Vagina (tissue), 2 donors: ENCODE measurements at places on chromosomes 2 and 18.

GRCh38 chr2:216114382-216114713 lies 5.2 kb downstream of the XRCC5 start:
- DNase-seq, result no peak

GRCh38 chr18:38313831-38314230 lies 748.2 kb upstream of the CELF4 start:
- no peak for DNase-seq

GRCh38 chr2:36789181-36789804 lies 92.8 kb downstream of the VIT start:
- no peak for DNase-seq

- DNase-seq, result no peak
Observed at GRCh38 chr2:237673130-237674001, 46.0 kb downstream of the LRRFIP1 start.

- no peak for DNase-seq
Observed at GRCh38 chr2:239308661-239309397, 92.0 kb downstream of the HDAC4 start.

DNA sequence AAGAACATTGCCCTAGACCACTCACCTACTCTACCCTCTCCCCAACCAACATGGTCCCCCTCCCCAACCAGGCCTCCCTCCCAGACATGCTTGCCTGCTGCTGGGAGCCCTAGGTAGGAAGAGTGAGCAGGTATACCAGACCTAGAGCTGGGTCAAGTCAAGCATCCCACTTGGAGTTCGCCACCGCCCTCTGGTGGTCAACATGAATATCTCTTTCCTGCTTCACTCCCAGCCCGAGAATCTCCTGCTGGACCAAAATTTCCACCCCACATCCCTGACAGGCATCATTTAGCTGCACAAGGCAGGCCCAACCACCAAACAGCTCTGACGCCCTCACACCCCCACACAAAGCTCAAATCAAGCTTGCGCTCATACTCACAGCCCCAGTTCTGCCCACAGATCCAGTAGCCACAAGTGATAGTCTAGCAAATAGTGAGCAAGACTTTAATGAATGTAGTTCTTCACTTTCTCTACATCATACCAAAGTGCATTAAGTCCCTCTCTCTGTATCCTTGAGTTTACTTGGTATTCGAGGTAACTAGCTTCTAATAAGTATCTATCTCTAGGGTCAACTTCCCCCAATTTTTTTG lies 116.0 kb downstream of the TNS1 start:
- no peak for DNase-seq

- DNase-seq, result no peak
Observed at GRCh38 chr2:60633615-60634014, 80.2 kb upstream of the BCL11A start.

GRCh38 chr2:88006912-88007439 lies 9.4 kb downstream of the RNU2-63P start:
- DNase-seq, result no peak

DNA sequence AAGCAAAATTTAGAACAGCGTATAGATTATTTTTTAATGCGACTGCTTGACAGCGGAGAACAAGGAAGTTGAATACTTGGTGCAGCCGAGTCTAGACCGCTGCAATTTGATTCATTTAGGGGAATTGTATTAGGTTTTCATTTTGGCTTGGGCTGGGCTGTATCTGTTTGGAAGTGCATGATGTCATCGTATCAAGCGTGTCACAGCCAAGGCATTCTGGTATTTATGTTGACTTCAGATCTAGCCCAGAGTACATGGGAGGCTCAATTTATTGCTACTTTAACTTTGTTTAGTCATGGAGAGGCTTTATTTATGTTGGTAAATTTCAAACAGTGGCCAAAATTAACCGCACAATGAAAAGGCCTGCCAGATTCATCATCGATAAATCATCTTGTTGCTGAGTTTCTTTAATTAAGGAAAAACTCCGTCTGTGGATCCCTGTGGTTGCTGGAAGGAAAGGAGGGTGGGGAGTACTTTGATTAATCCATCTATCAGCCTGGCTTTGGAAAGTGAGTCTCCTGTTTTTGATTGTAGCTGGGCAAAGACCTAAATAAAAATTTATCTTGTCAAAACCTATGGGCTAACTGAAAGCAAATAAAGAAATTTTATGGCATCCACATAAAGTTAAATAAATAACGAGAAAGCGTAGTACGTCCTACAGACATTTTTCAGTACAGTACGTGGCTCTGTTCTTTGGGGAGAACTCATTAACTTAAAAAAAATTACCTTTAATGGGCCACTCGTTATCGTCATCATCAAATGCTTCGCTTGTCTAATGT lies 230.4 kb upstream of the SPRED2 start:
- DNase-seq, result no peak

DNA sequence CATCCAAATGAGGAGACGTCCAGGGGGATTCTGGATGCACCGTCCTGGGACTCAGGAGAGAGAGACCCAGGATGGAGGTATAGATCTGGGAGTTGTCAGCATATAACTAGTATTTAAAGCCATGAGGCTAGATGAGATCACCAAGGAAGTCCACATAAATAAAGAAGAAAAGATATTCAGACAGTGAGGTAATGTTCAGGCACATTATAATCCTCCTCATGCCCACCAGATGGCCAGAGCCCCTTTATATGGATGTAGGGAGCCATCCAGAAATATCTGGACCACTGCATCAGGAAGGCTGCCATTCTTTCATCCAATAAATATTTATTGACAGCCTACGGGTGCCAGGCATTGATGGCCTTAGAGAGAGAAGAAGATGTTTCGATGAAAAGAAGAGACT lies 21.2 kb upstream of the NCKAP5 start:
- no peak for DNase-seq

DNA sequence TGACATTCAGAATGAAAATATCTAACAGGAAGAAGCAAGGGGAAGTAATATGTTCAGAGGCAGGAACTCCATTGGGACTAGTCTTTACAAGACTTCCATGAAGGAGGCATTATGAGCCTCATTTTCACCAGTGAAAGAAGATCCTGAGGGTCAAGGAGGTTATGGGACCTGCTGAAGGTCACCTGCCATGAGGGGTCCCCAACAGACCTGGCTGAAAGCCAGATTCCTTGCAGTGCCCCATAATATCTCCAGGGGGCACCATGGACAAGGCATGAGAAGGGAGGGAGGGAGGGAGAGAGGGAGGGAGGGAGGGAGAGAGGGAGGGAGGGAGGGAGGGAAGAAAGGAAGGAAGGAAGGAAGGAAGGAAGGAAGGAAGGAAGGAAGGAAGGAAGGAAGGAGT lies 27.9 kb downstream of the XDH start:
- no peak for DNase-seq

- DNase-seq, result no peak
Observed at GRCh38 chr2:136069773-136070172, 48.2 kb downstream of the CXCR4 start.

- DNase-seq, result no peak
Observed at GRCh38 chr2:85257359-85257969, 70.3 kb downstream of the TGOLN2 start.

DNA sequence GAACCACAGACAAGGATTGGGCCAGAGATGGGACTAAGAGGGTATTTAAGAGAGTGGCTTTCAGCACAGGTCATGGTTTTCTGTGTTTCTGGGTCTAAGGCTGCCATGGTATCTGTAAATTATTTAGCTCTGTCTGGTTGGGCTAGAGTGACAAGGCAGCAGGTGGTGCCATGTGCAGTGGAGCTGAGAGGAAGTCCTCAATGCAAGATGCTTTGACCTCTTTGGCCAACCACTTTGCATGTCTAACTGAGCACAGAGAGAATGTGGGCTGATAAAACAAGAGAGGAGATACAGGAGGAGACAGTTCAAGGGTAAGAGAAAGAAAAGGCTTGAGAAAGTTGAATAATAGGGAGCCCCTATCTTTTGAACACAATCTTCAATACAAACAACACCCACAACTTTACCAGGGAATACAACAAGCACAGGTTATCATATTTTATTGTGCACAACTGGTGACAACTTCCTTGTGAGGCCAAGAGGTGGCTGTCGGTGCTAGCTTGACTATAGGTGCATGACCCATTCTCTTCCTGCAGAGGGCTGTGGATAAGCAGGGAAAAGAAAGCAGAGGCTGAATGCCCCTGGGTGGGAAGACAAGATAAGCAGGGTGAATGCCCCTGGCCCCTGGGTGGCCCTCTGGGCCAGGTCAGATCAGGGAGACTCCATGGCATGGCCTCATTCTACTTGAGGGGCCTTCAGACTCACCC lies 12.3 kb downstream of the FLACC1 start:
- no peak for DNase-seq

DNA sequence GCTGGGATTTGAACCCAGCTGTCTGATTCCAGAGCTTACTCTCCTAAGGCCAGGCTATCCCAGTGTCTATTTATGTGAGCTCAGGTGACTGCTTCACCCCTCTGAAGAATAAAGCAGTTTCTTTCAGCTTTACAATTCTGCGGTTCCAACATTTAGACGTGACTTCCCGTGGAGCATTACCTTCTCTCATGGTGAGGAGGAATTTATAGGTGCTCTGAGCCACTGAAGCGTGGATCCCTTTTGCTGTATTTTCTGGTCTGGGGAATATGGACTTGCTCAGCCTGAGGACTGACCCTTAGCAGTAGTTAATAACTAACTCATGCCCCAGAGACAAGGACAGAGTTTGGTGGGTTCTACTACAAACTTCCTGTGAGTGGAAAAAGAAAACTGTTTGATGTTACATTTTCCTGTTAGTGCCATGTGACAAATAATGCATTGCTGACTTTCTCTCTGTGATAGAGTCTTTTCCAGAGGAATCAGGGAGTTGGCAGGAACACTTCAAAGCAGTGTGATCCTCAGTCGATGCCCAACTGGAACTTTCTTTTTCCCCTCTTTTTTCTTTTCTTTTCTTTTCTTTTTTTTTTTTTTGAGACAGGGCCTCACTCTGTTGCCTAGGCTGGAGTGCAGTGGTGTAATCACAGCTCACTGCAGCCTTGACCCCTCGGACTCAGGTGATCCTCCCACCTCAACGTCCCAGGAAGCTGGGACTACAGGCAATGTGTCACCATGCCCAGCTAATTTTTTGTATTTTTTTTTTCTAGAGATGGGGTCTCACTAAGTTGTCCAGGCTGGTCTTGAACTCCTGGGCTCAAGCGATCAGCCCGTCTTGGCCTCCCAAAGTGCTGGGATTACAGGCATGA lies 21.9 kb downstream of the CASP10 start:
- DNase-seq, result no peak

DNA sequence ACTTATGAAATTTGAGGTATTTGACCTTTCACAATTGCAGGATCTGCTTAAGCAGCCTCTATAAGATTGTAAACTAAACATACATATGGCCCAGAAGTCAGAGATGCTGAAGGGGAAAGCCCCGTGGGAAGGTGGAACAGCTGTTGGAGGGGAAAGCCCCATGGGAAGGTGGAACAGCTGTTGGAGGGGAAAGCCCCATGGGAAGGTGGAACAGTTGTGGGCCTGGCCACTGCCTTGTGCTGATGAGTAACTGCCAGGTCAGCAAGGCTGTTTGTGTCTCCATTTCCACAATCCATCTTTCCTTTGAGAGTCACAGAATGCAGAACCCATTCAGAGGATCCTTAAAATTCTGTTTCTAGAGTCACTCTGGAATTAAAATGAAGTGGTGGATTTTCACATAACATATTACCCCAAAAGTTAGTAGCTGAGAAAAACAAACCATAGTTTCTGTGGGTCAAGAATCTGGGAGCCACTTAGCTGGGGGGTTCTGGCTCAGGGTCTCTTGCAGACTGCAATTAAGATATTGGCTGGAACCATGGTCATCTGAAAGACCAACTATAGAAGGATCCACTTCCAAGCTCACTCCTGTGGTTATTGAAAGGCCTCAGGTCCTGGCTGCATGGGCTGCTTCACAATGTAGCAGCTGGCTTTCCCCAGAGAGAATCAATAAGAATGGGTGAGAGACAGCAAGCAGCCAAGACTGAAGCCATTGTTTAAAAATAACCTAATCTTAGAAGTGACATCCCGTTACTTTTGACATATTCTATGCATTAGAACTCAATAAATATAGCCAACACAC lies 86.6 kb upstream of the CAVIN2 start:
- DNase-seq, result no peak

DNA sequence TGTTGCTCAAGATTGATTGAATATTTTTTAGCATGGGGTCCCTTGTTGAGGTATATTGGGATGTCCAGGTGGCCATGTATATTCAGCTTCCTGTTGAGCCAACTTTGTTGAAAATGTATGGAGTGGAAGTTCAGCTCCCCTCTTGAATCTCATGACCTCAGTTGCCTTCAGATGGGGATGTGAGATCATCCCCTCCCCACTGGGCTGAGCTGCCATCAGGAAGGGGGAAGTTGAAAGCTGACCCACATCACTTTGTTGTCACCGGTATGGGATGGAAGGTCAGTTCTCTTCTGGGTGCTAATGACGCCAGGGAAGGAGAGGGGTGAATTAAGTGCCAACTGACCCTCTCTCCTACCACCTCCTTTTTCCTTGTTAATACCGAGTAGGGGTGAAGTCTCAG lies 33.9 kb downstream of the ACOXL start:
- no peak for DNase-seq

DNA sequence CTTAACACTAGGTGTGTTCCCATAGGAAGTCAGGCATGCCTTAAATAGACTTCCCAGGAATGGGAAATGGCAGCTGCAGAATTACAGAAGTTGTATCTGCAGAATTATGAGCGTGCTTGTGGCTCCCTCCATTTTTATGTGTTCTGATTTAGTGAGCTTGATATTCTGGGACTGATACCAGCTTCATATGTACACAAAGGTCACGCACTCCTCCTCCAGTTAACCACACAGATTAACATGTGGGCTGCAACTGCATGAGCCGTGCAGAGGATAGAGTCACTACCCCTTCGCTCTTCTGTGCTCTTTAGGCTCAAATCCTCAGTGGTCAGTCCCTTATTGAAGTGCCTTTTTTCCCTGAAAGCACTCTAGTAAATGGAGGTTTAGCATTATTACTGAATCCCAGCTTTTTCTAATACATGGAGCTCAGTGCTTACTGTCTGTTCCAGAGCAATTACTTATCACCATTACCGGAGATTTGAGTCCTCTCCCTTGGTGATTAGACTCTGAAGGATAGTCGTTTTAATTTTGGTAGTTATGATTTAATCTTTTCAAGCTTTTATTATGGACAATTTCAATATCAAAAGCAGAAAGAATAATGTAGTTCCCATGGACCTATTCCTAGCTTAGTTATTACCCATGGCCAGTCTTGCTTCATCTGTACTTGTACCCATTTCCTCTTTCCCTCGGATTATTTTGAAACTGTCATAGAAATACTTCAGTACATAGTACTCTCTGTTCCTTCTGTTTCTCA lies 238.3 kb downstream of the PRKCE start:
- DNase-seq, result no peak

DNA sequence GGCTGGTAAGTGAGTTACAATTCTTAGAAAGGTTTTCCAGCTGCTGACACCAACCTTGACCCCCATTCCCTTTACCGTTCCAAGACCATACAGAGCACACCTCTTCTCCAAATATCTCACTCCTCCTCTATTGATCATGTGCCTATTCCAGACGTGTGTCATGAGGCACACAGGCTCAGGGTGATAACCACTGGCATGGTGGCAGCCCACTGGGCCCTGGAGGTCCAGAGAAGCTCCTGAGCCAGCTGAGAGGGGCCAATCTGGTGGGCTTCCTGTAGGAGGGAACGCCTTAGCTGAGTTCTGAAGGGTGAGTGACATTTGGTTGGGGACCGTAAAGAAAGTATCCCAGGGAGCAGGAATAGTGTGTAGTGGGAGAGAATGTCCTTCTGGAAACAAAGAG lies 28.3 kb downstream of the ZAP70 start:
- no peak for DNase-seq

GRCh38 chr2:202140522-202141252 lies 67.6 kb downstream of the KIAA2012 start:
- no peak for DNase-seq

- no peak for DNase-seq
Observed at GRCh38 chr2:152730591-152731333, 12.3 kb downstream of the ARL6IP6 start.

GRCh38 chr2:28736034-28736433 lies 15.6 kb upstream of the PPP1CB start:
- DNase-seq, result no peak

GRCh38 chr2:175926272-175926671 lies 75.8 kb downstream of the LNPK start:
- DNase-seq, result no peak
